ENCODE measurements at places on chromosomes 1 and 21.

GRCh38 chr21:27528697-27529096 is 561.8 kb upstream of the ADAMTS5 start:
- no peak for DNase-seq

- no peak for DNase-seq
These were observed 945 bp downstream of the SRSF4 start for GRCh38 chr1:29180497-29181412.

DNA sequence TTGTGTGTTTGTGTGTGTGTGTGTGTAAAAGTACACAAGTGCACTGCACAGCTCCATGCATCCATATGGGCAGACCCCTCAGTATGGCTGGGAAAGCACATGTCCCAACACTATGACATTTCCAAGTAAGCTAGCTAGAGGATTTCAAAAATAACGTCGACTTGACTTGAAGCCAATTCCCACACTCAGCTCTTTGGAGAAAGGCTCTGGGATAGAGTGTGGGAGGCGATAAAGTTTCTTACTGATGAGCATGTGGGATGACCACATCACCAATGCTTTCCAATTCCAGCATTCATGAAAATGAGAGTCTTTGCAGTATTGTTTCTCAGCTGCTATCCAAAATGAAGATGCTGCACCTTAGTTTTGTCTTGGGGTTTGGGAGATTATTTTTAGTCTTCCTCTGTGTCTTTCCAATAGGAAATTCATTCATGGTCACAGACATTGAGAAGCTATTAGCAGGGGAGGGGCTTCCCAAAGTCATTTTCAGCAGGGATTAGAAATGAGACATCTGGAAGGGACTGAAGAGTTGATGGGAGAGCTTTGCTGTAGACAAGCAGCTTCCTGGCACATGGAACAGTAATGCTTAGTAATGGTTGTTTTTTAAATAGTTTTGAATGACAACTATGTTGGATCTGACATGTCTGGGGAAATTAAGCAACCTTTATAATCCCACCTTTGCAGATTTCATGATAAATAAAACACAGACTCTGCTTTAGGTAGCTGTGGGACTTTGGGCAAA is 143.5 kb downstream of the ASTN1 start:
- no peak for DNase-seq

DNA sequence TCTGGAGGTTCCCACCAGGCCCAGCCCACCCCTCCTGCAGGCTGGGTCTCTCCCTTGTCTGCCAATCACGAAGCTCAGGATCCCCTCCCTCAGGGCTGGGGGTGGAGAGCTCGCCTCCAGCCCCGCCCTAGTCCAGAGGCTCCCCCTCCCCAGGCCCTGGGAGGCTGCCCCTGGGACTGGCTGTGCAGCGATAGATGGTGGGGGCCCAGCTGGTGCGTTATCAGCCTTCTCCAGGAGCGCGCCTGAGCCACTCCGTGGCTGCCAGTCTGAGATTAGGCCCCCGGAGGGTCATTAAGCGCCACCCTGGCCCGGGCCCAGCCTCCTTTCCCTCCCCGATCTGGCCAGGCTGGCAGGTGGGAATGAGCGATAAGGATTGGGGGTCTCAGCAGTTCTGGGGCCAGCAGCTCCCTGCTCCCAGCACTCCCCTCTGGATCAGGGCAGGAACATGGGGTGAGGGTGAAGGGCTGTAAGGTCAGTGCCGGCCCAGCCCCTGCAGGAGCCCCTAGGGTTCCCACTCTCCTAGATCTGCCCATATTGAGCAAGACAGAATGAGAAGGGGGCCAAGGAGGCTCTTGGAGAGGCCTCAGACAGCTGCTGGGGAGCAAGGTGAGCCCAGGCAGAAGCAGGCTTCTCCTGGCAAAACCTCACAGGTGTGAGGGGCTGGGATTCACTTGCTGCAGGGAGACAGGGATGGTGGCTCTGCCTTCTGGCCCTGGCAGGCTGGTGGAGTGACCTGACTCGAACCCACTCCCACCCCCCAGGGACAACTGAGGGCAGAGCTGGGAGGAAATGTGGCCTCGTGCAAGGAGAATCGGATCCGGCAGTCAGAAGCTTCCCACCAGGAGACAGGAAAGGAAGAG is 8.5 kb downstream of the PDZK1IP1 start:
- DNase-seq, result no peak

GRCh38 chr1:36511804-36512798 is 29.4 kb upstream of the CSF3R start:
- DNase-seq, result no peak

GRCh38 chr1:24091971-24092482 is 19.9 kb downstream of the MYOM3 start:
- DNase-seq, result no peak

DNA sequence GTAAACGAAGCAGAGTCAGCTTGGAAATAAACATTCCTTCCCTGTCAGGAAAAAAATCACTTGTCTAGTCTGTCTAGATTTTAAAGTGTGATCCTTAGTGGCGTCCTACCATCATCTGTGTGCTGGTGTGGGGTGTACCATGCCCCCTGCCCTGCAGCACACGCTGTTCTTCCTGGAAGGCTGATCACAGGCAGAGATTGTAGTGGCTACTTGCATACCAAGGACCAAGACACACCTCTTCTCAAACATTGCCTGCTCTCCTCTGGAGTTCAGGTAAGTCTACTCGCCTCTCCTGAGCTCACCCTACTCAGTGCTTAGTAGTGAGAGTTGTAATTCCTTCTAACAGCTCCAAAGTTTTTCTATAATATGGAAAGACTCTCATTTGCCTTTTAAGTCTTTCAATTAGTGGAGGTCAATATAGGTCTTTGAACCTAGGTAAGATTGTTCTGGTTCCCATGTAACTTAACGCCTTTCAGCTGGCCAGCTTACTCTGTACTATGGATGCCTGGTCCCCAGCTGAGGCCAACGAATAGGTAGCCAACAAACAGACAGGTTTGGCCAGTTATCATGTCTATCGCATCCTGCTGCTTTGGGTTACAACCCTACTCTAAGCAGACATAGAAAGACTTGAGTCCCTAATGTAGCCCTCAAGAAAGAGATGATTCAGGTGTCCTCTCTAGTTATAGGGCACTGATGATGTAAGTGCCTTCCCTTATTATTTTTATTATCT is 55.4 kb downstream of the XCL1 start:
- no peak for DNase-seq

DNA sequence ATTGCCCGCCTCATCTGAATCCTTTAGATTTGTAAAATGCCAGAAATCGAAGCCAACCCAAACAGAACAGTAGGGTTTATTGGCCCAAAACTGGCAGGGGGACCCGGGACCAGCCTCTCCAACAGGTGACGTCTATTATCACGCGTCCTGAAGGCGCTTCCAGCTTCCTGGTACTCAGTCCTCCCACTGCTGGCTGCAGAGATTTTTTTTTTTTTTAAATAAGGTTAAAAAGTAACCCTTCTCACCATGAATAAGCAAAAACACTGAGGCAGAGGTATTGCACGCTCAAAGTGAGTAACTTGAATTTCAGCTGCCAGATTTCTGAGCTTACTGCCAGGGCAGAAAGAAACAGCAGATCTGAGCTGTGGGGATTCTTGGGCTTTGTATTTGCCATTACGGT is 54.4 kb upstream of the GCLM start:
- no peak for DNase-seq

DNA sequence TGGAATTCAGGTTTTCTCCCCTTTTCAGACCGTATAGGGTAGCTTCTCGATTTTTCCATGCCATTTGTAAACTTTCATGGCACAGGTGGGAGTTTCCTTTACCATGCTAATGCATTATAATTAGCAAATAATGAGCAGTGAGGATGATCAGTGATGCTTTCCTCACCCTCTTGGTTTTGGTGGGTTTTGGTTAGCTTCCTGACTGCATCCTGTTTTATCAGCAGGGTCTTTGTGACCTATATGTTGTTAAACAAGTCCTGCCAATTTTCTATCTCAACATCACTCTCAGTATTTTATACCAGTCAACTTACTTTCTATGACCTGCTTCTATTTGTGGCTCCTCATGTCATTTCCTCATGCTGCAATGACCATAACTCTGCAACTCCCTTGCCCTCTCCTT is 1345.1 kb downstream of the NCAM2 start:
- no peak for DNase-seq

GRCh38 chr1:220301630-220302029 is 29.4 kb upstream of the RAB3GAP2 start:
- no peak for DNase-seq

DNA sequence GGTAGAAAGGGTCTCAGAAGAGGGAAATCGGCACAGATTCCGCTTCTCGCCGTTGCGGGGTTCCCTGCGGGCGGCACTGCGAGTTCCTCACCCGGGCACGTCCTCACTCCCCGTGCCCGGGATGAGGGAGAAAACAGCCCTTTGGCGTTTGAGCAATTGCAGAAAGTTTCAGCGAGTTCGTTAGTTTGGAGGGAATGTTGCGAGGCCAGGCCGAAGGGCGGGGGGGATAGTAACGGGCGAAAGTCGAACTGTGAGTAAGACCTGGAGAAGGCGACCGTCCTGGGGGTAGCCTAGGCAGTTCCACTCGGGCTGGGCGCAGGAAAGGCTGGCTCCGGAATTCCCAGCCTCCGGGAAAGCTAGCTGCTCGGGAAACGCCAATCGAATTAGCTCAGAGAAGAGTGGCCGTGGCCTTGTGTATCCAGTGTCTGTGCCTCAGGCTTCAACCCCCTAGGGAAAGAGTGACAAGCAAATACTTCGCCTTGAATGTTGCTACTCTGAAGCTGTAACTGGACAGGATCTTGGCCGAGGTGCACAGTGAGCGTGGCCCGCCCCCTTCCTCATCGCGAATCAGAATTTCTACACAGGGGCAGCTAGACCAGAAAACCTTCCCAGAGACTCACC is 787 bp downstream of the PTGFR start:
- DNase-seq, result peak; percentile 4

DNA sequence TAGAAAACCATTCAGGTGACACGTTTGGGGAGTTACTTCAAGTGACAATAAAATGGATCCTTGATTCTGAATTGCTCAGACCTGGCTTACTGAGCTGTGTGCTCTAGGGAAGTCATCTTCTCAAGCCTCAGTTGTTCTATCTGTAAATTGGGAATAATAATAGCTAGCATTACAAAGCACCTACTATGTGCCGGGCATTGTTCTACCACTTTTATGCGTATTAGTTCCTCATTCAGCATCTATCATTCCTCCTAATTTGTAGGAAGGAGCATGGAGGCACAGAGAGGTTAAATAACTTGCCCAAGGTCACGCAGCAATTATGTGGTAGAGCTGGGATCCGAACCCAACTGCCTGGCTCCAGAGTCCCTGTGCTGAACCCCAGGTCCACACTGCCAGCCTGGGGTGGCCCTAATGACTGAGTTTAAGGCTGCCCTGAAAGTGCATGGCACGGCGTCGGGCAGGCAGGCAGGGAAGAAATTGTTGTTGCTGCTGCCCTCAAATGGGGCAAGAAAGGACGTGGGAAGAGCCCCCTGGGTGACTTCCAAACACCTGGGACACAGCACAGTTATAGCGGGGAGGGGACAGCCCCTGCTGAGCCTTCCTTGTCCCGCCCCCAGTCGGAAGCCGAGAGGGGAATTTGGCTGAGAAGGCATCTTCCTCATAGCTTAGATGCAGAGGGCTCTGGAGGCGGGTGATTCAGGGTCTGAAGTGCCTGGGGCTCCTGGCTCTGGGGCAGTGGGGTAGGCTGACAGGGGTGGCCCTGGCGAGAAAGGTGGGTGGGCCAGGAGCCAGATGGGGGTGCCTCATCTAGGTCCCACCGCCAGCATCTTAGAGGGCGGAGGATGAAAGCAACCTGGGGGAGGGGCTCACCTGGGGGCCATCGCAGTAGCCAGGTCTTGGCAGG is 86.5 kb upstream of the IFFO2 start:
- no peak for DNase-seq

DNA sequence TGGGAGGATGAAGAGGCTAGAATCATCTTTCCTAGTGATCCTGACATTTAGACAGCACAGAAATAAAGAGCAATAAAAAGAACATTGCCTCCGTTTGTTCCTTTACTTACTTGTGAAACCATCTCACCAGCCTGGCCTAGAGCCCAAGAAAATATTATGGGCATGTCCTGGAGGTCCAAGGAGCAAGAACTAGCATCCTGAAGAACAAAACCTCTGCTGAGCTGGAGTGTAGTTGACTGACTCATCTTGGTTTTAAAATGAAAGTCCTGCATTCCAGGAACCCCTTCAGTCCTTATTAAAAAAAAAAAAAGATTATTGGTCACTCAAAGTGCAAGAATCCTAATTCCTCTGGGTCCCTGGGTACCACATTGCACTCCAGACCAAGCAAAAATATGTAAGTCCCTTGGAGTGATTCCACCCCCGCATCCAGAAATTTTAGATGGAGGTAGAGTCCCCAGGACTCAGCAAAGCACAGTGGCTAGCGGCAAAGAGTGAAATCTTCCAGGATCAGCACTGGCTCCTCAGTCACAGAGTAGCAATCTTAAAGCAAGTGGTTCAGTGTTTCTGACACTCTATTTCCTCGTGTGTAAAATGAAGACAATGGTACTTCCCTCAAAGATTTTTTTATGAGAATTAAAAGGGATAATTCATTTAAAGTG is 7.0 kb downstream of the SMCP start:
- no peak for DNase-seq

DNA sequence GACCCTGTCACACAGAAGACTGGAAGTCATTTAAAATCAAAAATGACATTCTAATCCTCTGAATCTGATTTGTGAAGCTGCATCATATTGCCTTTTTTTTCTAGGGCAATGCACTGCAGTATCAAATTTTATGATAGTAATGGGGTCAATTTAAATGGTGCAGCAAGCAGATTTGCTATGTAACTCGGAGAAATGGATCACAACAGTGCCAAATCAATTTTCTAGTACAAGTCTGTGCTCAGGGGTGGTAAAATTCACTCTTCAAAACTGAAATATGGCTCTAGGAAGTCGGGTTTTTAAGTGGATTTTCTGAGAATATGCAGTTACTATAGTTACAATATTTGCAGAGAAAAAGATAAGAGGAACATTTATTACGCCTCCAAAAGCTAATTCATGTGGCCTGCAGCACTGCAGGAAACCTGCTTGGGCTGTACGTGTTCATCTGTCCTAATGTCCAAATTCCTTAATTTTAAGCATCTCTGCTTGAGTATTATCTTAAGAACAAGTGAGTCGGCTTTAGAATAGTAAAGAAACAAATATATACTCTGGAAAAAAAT is 31.5 kb downstream of the HLCS start:
- no peak for DNase-seq

- DNase-seq, result no peak
These were observed 3.0 kb upstream of the AIM2 start for GRCh38 chr1:159079525-159079924.

- no peak for DNase-seq
These were observed 18.1 kb upstream of the EPHA8 start for GRCh38 chr1:22545141-22545540.

Measured in iPS DF 6.9 (cell line).